ENCODE measurements at places on chromosomes 1 and 21.

DNA sequence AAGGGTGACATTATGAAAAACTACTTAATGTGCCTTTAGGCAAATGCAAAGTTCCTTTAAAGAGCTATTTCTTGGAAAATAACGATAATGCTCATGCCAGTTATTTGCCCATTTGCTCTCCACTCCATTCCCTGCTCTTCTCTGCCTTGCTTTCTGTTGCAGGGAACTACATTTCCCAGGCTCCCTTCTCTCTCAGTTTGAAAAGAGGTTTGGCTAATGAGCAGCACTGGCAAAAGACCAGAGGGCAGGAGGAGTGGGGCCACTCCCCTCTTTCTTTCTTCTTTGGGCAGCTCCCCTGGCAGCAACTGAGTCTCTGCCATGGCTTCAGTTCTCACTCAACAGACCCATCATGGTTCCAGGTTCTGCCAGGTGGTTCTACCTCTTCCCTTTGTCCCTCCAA lies 130.5 kb downstream of the RWDD3 start:
- no peak for DNase-seq

DNA sequence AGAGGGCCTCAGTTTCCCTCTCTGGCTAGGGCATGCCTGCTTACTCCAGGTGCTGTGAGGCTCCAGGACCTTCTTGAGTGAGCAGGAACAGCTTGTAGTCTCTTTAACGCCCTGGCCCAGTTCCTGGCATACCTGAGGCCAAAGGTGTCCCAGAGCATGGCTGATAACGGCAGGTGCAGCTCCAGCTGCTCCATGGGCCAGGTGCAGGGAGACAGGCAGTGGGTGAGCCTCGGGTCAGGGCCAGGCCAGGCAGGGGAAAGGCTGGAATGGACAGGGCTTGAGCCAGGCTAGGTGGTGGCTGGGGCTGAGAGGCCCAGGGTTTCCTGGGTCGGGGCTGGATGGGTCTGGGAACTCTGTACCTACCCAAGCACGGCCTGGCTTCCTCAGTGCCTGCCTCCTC lies 18.3 kb downstream of the EDN2 start:
- DNase-seq, result no peak

DNA sequence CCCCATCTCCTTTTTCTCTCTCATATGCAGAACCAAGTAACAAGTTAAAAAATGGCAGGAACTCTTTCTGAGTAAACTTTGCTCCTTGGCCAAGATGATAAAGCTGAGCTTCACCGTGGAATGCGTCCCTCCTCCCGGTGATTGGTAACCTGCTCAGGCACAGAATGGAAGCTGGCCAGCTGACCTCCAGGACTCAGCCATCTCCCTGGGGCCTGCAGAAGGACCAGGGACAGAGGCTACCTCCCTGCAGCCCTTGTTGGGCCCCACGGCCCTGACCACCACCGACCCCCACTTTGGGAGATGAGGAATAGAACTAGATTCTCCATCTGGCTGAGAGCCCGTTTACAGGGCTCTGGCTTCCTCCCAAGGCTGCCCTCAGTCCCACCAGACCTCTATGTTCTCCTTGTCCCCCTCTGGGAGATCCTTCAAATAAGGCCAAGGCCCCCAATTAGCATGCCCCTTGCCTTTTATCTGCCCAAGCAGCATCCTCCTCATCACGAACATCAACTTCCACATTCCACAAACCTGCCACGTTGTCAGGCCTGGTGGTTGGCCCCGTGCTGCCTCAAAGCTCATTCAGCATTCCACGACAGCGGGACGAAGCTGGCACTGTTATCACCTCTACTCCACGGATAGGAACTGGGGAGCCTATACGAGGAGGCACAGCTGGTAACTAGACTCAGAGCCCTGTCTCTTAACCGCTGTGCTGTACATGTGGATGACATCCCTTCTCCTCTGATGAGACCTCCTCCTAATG lies 74.2 kb downstream of the CD34 start:
- no peak for DNase-seq

- no peak for DNase-seq
These were observed 15.7 kb downstream of the GPR157 start for GRCh38 chr1:9112961-9113880.

GRCh38 chr1:172670791-172671190 lies 11.9 kb downstream of the FASLG start:
- no peak for DNase-seq

DNA sequence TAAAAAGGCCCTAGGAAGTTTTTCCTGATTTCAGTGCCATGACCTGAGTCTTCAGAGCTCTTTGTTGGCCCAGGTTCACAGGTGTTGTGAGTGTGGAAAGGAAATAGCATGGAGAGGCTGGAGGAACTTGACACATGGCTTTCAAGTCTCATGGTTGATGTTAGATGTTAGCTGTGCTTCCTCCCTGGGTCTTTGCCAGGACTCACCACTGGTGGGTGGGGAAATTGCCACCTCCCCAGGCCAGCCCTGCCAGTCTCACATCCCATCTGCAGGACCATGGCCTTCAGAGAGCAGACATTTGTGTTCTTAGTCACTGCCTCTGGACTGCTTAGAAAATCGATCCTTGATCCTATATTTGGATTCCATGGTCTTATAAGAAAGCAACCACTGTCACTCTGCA lies 383.2 kb downstream of the DISC1 start:
- no peak for DNase-seq

- no peak for DNase-seq
These were observed 272.6 kb downstream of the S1PR1 start for GRCh38 chr1:101509370-101509769.

GRCh38 chr1:174333437-174333836 lies 114.3 kb upstream of the GPR52 start:
- DNase-seq, result no peak

DNA sequence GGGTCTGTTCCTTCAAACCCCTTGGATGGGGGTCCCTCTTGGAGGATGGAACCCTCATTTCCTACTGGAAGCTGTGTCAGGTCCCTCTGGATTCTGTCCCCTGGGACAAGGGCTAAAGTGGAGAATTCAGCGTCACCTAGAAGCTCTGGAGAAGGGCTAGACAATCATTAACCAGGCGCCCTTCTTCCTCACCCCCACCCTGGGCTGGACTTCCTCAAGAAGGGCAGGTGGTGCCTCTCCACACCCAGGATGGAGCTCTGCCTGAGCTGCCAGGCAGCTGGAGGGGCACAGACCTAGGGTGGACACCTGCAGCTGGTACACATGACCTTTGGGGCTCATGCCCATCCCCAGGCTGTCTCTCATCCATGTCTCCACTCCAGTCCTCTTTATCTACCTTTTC lies 3.6 kb downstream of the CELF3 start:
- no peak for DNase-seq

GRCh38 chr1:22579541-22580155 lies 16.4 kb downstream of the EPHA8 start:
- DNase-seq, result no peak

- no peak for DNase-seq
These were observed 9.6 kb downstream of the UMODL1 start for GRCh38 chr21:42080788-42081083.

GRCh38 chr1:9233241-9233941 lies 1.2 kb upstream of the H6PD start:
- no peak for DNase-seq

DNA sequence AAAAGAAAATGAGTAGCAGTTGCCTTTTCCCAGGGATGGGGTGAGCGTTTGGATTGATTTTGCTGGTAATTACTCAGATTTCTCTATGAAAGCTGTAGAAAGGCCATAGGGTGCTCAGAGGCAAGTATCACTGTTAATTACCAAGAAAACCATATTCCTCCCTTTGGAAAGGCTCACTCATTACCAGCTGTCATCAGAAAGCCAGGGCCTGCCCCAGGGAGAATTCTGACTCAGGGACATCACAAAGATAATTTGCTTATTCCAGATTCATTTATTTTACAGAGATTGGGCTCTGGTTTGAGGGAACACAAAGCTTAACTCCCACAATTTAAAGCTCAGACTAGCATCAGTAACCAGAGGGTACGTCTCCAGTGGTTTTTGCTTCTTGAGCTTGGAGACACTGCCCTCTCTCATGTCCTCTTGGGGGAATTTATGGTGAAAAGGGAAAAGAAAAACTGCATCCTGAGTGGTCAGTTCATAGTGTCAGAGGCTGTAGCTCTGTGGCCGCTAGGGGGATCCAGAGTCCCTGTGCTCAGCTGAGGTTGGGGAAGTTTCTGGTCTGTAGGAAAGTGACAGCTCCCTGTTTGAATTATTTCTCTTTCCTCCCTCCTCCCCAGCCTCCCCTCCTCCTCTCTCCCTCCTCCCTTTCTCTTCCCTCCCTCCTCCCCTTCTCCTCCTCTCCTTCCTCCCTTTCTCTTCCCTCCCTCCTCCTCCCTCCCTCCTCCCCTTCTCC lies 204.3 kb downstream of the KCNJ6 start:
- DNase-seq, result no peak

GRCh38 chr21:45364468-45365185 lies 40.3 kb upstream of the COL18A1 start:
- DNase-seq, result no peak

- no peak for DNase-seq
These were observed 8.7 kb upstream of the NRAS start for GRCh38 chr1:114725230-114725629.
